Fibroblast of lung (primary cell): ENCODE measurements at places on chromosomes 4 and X. TPM values are rescaled to one million over a fixed set of nuclear protein-coding genes. Genes with fewer than 3 reads are reported as not detected.

NHSL2 gene
- 4.3 and 12.2 TPM in 2 replicates for polyA plus RNA-seq

H2AZ1 gene
- 275 and 639 TPM in 2 replicates for polyA plus RNA-seq

DNA sequence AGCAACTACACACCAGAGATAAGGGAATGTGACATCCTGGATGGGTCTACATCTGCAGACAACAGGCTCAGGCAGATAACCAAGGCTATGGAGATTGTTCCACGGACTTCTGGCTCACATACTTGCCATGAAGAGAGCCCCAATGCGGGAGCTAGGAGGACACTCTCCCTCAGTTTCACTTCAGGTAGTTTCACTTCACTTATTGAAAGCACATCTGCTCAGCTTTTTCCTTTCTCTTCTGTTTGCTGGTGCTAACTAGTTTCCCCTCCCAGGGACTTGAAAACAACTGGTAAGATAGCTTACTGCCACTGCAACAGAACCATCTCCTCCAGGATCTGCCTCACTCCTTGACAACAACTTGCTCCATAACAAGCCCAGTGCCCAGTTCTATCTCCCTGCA lies 1.4 kb upstream of the CT47C1 start:
- DNase-seq, result no peak

GRCh38 chrX:129750971-129751370 lies 12.2 kb downstream of the XPNPEP2 start:
- peak; percentile 34 for DNase-seq

DNA sequence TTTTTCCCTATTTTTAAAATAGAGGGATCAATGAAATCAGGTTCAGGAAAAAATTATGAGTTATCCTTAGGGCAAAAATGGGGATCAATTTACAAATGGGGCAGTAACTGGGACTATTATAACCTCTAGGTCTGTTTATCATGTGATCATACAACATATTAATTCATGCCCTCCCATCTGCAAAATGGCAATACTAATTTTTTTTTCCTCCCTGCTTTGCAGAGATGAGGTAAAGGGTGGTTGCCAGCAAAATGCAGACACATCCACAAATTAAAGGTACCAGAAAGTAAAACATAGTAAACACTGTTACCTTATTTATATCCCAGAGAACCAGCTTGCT lies 467 bp downstream of the HSD17B11 start:
- DNase-seq, result no peak

DNA sequence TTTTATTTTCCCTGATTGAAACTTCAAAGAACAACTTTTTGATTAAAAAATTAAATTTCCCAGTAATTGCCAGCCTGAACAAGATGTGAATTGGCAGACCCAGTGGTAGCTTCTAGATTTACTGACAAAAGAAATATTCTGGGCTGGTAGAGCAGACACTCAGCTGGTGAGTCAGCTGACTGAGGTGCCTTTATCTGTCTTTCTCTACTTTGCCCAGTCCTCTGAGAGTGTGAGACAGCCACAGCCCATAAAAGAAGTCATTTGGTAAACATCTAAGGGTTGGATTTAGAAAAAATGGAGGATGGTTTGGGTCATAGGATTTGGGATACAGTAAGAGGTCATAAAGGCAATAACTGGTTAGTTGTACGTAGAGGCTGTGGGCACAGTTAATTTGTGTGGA lies 54.5 kb downstream of the CCSER1 start:
- no peak for DNase-seq
